ENCODE measurements at places on chromosomes 7 and 10.

DNA sequence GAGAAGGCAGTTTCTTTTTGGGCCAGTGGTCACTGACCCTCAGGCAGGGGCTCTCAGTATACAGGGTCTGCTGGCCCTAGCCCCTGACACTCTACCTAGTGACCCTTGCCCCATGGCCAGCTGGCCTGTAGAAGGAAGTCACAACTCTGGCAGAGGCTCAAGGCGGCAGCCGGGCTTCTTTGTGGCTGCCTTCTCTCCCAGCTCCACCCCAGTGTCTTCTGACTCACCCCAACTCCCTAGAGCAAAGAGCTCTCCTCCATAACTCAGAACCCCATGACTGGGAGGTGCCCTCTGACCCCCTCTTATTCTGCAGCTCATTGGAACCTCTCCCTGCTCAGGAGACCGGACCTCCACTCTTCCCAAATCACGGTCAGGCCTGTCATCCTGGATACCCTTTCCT is 358.2 kb downstream of the FGFR2 start:
- no peak for DNase-seq

DNA sequence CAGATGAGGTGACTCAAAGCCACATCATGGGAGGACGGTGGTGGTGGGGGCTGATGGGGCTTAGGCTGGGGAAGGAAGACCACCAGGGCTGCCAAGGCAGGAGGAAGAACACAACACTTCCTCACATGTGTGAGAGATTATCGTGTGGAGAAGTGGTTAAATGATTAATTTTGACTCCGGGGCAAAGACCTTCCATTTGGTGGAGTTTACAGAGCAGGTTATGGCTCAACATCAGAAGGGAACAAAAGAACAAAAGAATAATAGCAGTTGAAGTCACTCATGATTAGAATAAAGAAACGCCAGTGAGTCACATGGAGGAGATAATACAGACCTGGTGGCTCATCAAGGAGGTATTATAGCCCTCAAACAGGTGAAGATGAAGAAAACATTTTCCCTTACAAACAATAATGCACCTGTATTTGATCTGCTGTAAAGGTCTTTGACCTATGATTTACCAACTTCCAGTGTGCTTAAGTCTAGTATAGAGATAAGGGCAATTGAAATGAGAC is 170.1 kb downstream of the PKD1L1 start:
- DNase-seq: no peak

DNA sequence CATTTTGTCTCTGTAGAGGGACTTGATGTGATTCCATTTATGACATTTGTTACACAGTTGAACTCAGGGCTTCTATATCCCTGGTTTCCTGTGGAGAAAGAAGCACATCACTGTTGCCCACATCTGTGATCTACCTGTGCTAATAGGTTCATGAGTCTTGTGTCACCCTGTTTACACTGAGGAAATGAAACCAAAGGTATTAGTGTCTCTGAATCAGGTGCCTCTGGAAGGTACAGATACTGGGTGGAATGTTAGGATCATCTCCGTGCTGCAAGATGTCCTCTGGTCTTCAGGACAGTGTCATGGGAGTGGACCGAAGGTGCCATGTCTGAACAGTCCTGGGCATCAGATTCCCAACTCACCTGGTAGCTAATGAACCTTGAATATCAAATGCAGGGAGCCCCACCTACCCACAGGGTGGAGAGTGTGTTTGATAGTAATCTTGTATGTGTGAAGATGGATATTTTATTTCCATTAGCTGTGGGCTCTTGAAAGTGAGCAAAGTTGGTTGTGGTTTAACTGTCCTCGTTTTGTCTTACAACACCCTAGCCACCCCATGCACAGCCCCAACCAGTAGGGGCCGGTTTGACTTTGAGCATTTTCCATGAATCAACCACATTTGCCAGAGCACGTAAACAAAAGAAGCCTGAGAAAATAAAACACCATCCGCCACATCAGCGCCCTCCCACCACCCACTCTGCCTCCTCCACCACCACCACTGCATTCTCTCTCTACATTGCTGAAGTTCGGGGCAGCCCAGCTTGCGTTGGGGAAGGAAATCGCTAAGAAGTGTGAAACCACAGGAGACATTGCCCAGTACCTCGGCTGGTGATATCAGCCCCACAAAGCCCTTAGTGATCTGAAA is 40.7 kb downstream of the TARP start:
- peak; percentile 47 for DNase-seq

DNA sequence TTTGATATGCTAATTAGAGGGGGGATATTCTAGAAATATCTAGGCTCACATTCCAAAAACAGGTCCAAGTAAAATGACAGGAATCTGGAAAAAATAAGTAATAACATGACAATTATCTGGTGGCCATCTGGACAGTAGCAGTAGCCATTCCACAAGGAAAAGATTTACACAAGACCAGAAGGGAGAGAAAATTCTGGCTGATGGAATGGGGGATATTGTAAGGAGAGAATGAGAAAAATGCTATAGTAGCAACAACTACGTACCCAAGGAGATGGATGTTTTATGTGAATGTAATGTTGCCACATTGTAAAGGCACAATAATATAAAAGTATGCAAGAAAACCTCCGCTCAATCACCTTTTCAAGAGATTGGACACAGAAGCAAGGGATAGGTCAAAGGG is 5.4 kb downstream of the MYOF start:
- DNase-seq: no peak

DNA sequence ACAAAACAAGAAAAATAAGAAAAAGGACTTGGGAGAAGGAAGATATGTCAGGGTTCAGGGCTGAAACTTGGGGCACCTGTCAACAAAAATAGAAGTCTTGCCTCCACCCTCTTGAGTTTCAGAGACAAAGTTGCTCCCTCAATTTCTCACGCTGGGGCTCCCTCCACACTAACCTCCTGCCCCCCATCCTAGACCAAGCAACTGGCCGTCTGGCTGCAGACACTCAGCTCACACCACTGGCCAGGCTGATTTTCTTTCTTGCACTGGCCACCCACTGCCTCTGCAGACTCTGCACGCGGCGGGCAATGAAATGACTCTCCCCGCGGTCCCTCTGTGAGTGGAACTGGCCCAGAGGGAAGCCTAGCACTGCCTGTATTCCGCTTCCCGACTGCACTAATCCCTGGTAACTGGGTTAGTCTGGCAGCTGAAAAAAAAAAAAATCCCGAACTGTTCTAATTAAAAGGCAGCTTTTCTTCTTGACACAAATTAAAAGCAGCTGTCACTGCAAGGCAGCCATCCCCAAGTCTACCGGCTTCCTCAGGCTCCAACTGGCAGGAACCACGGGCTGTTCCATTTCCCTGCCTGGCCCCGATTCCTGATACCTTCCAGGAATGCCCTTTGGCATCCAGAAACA is 83.5 kb downstream of the SPDYE5 start:
- DNase-seq: no peak

- DNase-seq: no peak
Measured at GRCh38 chr7:84247591-84247990, 53.0 kb upstream of the SEMA3A start.
